Lower lobe of right lung (tissue), 2 donors: ENCODE measurements at places on chromosomes 2 and 18. TPM values are rescaled to one million over a fixed set of nuclear protein-coding genes. Genes with fewer than 3 reads are reported as not detected.

GRCh38 chr2:73983322-73984202, 1.1 kb upstream of the TET3 start:
- peak; percentile 96 for DNase-seq

DNA sequence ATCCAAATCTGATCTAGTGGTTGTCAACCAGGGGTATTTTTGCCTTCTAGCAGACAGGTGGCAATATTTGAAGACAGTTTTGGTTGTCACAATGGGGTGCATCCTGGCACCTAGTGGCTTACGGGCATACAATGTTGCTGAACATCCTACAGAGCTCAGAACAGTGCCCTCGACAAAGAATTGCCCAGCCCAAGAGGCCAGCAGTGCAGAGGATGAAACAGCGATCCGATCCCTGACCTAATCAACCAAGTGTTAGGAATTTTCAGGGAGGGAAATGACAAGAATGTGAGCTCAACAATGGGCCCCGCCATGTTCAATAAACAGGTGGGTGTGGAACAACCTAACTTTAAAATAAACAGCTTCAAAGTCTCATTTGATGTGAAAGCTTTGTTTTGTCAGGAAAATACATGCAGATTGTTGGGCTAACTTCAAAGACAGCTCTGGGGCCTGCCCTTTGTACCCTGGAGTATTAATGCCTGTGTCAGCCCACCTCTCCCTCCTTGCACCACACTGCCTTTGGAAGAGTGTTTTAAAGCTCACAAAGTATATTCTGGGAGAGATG, 22.5 kb upstream of the SCYGR5 start:
- no peak for DNase-seq

GRCh38 chr18:48922226-48922800, 28.5 kb downstream of the SMAD7 start:
- DNase-seq, result no peak

SULT1C2 gene
- total RNA-seq, result 1.2 TPM

PLCD4 gene
- 1.1 TPM for total RNA-seq

SH3RF3 gene
- 5.7 TPM for total RNA-seq

GRCh38 chr2:232420463-232421188, 14.0 kb downstream of the ALPG start:
- DNase-seq, result peak; percentile 58

- DNase-seq, result no peak
These were observed 56.3 kb upstream of the UPP2 start for GRCh38 chr2:158045362-158045761.

LPIN1 gene
- 52.7 TPM for total RNA-seq

DNA sequence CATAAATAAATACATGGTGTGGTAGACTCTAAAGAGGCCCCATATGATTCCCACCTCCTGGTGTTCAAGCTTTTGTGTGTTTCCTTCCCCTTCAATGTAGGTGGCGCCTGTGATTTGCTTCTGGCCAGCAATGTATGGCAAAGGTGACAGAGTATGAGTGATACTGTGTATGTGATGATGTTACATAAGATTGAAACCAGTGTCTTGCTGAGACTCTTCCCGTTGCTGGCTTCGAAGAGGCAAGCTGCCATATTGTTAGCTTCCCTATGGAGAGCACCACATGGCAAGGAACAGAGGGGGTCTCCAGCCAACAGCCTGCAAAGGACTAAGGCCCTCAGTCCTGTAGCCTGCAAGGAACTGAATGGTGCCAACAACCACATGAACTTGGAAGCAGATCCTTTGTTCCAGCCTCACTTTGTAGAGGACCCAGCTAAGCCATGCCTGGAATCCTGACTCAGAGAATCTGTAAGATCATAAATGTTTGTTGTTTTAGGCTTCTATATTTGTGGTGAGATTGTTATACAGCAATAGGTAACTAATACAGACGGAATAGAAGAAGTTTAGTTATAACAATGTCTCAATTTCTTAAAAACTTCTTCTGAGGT, 1.7 kb upstream of the SMAD4 start:
- no peak for DNase-seq

- DNase-seq, result no peak
These were observed 105.0 kb upstream of the STK17B start for GRCh38 chr2:196276421-196276820.
